Hepatocyte (in vitro differentiated cells): ENCODE measurements at places on chromosomes 12 and 14. TPM values are rescaled to one million over a fixed set of nuclear protein-coding genes. Genes with fewer than 3 reads are reported as not detected.

LGMN gene
- 125 and 130 TPM in 2 replicates for total RNA-seq

DNA sequence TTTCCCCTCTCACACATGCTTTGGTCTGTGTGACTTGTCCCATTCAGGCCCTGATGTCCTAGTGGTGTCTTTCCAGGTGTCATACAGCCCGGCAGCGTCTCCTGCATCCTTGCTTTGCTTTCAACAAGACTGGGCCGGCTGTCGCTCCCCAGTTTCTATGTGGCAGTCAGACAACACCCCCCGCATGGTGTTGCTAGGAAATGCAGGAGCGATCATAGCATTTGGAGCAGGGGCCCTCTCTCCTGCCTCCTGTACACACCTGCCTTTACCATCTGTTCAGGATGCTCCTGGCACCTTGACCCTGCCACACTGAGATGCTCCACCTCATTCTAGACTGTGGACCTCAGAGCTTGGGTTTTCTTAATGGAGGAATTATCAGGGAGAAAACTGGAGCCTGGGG is 29.5 kb downstream of the CACNA1C start:
- H3K27me3 ChIP-seq = no peaks in the 10 kb centered on the region
- H3K27ac ChIP-seq = no peak overlapping the region
- H3K36me3 ChIP-seq = no peaks in the 10 kb centered on the region
- H3K4me1 ChIP-seq = no peaks in the 10 kb centered on the region
- no peak overlapping the region for H3K4me3 ChIP-seq

DNA sequence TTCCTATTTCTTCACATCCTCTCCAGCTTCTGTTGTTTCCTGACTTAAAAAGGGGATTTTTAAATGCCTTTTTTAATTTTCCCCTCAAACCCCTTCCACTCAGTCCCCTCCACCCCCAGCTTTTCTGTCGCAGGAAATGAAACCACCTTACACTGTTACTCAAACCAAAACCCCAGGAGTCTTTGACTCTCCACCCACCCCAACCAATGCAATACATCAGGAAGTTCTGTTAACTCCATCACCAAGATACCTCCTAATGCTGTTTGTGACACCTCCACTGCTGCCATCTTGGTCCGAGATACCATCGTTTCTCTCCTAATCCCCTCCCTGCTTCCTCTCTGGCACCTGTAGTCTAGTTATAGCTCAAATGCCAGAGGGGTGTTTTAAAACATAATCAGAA is 25.4 kb upstream of the CPM start:
- H3K4me1 ChIP-seq = peaks cover 27% of the 10 kb centered on the region
- no peak overlapping the region for H3K4me3 ChIP-seq
- H3K27me3 ChIP-seq = no peaks in the 10 kb centered on the region
- no peak overlapping the region for H3K27ac ChIP-seq
- H3K36me3 ChIP-seq = no peaks in the 10 kb centered on the region

CLEC7A gene
- total RNA-seq = 1.1 and 2.3 TPM in 2 replicates

APOF gene
- 0.12 TPM in 1 of 2 replicates, not detected in the other for total RNA-seq

GRCh38 chr12:118850244-118850825 is 131.0 kb upstream of the SRRM4 start:
- H3K36me3 ChIP-seq = no peaks in the 10 kb centered on the region
- H3K27me3 ChIP-seq = peaks cover 4% of the 10 kb centered on the region
- H3K4me3 ChIP-seq = no peak overlapping the region
- H3K4me1 ChIP-seq = no peaks in the 10 kb centered on the region
- peak; percentile 19 for DNase-seq

DNA sequence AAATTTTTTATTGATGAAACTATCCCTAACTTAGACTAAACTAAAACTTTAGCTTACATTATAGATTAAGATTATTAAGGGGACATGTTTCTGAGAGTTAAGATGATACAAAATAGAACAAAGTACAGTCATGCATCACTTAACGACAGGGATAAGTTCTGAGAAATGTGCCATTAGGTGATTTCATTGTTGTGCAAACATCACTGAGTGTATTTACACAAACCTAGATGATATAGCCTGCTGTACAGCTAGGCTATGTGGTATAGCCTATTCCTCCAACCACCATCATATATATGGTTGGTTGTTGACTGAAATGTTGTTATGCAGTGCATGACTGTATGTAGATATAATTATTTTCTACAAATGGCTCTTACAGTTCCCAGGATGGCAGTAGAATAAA is 46.5 kb downstream of the ATP6V1D start:
- no peak overlapping the region for H3K4me3 ChIP-seq
- H3K36me3 ChIP-seq = no peaks in the 10 kb centered on the region
- no peaks in the 10 kb centered on the region for H3K4me1 ChIP-seq
- H3K27me3 ChIP-seq = no peaks in the 10 kb centered on the region

DNA sequence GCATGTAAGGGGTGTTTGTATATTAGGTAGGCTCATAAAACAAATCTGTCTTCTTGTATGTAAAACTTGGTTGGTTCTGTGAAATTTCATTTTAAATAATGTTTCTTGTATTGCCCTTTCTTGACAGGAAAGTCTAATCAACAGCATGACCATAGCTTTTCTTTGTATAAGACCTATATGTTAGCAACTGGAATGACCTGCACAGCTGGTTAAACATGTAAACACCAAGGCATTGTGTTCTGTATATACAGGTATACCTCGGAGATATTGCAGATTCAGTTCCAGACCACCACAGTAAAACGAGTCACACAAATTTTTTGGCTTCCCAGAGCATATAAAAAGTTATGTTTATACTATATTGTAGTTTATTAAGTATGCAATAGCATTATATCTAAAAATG is 183.6 kb downstream of the ERC1 start:
- peaks cover 7% of the 10 kb centered on the region for H3K4me1 ChIP-seq
- no peak overlapping the region for H3K27ac ChIP-seq
- no peaks in the 10 kb centered on the region for H3K36me3 ChIP-seq
- H3K4me3 ChIP-seq = no peak overlapping the region
- DNase-seq = no peak
- H3K27me3 ChIP-seq = no peaks in the 10 kb centered on the region
